Cardiac fibroblast (primary cell): ENCODE measurements at places on chromosomes 4 and X.
A peak's percentile ranks its signal among the peaks of the same experiment; 100 is the strongest.

GRCh38 chrX:154444755-154445246 lies 860 bp downstream of the FAM50A start:
- DNase-seq, result no peak

- no peak for DNase-seq
These were observed 36.9 kb downstream of the INTS6L start for GRCh38 chrX:135557344-135557743.

- DNase-seq, result peak; percentile 96
These were observed 31.4 kb upstream of the ADH1C start for GRCh38 chr4:99383833-99384392.

- DNase-seq, result no peak
These were observed 333.6 kb upstream of the F9 start for GRCh38 chrX:139196890-139197289.

DNA sequence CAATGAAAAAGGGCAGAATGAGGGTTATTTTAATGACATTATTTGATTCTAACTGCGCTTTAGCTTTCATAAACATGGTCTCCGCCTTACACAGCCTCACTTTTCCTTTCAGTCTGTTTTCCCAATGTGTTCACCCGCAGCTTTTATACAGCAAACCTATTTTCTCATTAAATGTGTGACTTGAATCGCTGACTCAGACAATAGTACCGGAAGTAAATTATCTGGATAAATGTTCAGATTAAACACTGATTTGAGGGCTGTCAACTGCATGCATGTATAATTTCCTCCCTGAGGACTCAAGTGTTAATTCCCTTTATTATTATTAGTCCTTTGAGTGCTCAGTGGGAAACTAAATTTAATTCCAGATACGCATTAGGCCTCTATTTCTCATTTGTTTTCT lies 117.3 kb downstream of the FAM133A start:
- DNase-seq, result no peak

DNA sequence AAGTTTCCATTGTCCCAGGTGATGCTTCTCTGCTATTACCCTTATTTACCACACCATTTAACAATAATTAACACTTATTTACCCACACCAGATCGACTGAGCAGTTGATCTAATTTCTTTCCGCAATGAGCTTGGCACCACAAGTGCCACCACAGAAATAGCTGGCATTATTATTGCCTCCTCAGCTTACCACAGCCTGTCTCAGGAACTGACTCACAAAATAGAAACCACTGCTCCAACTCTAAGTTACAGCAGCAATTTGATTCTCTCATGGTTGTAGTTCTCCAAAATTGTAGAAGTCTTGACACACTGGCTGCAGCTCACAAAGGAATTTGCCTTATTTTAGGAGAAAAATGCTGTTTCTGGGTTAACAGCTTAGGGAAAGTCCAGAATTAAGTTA lies 22.5 kb downstream of the ZNF721 start:
- no peak for DNase-seq

GRCh38 chr4:28388471-28388870 lies 1527.8 kb downstream of the STIM2 start:
- DNase-seq, result no peak

- DNase-seq, result peak; percentile 68
These were observed 146.4 kb upstream of the EOLA2 start for GRCh38 chrX:150084496-150085229.

GRCh38 chr4:189767941-189768340 lies 172.7 kb upstream of the FRG1 start:
- no peak for DNase-seq

- no peak for DNase-seq
These were observed 57.1 kb upstream of the NOCT start for GRCh38 chr4:138958519-138958918.

GRCh38 chr4:62771983-62772557 lies 1571.9 kb downstream of the ADGRL3 start:
- DNase-seq, result no peak

GRCh38 chrX:96684339-96685209 lies at the start of gene DIAPH2:
Gene DIAPH2 (plus strand): TSS chrX:96684842.
- DNase-seq, result peak; percentile 78

DNA sequence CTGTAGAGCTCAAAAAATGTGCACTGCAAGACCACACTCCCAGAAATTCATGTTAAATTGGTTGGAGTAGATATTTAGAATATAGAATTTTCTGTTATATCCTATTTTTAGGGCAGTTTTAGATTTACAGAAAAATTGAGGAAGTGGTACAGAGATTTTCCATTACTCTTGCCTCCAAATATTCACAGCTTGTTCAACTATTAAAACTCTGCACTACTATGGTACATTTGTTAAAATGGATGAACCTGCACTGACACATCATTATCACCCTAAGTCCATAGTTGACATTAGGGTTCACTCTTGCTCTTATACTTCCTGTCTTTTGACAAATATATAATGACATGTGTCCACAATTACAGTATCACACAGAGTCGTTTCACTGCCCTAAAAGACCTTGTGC lies 1724.5 kb downstream of the C4orf33 start:
- no peak for DNase-seq

DNA sequence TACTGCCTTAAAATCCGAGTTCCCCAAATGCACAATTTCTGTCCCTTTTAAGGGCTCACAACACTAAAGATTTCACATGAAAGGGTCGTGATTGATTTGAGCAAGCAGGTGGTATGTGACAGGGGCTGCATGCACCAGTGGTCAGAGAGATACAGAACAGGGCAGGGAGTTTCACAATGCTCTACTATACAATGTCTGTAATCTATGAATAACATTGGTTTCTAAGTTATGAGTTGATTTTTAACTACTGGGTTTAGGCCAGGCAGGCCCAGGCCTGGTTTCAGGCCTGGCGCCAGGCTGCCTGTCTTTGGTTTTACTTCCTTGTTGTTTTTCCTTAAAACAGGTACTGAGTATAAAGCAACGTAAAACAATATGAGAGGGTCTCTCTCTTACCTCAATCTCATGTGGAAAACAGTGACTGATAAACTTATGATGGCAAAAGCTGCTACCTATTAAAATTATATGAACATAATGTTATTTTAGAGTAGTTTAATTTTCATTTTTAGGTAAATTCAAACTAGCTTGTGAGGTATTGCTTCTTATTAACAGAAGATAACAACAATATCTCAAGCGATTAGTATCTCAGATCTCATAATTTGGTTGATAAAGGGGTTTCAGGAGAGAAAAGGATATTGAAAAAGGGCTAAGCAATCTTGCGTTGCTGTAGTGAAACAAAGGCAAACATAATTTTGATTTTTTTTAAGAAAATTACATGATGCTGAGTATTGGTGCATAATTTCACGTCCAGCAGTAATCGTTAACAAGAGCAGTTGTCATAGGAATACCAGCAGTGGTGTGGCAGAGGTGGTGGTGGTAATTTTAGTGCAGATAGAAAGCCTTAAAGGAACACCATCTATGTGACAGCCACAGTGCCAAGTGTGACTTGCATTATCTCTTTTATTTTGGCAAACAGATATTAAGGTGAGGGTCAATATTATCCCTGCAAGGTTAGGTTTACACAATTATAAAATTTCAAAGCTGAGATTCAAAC lies 944.4 kb upstream of the GRID2 start:
- no peak for DNase-seq

- no peak for DNase-seq
These were observed 942.8 kb downstream of the PCDH7 start for GRCh38 chr4:31662951-31663350.

GRCh38 chr4:57114973-57115372 lies 4.8 kb upstream of the IGFBP7 start:
- no peak for DNase-seq

DNA sequence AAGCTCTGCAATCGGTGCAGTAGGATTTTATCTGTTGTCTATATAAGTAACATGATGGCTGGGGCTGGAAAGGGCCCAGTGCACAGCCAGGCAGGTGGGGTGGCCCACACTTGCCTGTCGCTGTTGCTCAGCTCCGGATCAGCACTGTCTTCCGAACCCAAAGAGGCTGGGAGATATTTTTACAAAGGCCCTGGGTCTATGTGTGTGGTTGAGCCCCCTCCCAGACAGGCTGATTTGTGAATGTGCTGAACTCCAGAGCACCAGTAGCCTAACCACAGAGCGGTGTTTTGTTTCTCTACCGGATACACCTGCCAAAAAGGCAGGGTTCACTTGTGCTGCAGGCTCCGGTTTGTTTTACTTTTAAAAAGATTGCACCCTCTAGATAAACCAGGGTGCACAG lies 33.5 kb upstream of the CHRNA9 start:
- no peak for DNase-seq

DNA sequence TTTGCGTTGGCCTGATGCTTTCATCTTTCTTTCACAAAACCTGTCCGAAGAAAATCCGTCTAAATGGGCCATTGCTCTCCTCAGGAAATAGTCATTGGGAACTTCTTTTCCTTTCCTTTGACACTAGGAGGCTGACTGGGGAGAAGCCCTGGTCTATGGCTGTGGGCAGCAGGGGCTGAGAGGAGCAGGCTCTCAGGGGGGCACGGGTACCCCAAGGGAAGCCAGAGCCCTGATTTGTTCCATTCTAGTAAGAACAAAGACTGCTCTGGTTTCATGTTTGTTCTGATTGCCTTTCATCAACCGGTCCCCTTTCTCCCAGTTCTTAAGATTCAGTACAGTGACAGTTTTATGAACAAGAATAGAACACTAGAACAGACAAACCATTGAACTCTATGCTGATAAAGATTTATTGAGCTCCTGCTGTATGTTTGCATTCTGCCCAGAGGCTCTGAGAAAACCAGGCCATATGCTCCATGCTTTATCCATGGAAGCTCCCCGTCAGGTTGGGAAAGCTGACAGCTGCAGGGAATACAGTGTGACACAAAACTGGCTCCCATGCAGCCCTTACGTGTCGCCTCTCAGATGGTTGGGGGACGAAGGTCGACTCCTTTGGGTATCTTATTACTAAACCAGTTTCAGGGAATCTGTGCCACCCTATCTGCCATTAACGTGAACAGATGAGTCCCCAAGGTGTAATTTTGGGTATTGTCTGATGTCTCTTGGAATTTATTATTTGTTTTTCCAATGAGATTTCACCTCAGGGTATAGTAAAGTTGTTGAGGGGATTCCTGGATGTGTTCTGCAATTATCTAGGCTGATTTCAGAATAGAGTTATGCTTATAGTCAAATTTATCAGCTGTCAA lies 72.4 kb upstream of the MSANTD1 start:
- no peak for DNase-seq

GRCh38 chr4:113838460-113838859 lies 76.9 kb upstream of the CAMK2D start:
- DNase-seq, result no peak

DNA sequence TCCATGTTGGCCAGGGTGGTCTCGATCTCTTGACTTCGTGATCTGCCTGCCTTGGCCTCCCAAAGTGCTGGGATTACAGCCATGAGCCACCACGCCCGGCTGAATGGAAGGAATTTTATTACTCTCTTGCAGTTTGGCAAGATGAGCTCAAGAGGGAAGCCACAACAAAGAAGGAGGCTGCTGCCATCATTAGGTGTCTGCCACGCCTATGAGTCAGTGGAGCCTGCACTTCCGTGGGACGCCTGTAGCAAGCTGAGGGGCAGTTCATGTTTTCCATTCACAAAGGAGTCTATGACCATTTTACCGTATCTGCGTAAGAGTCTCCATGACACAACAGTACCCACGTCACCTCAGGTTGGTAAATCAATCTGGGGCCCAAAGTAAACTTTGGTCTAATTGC lies 51.2 kb upstream of the CHRNA9 start:
- no peak for DNase-seq

GRCh38 chr4:184845367-184846021 lies 19.7 kb upstream of the ACSL1 start:
- peak; percentile 24 for DNase-seq

DNA sequence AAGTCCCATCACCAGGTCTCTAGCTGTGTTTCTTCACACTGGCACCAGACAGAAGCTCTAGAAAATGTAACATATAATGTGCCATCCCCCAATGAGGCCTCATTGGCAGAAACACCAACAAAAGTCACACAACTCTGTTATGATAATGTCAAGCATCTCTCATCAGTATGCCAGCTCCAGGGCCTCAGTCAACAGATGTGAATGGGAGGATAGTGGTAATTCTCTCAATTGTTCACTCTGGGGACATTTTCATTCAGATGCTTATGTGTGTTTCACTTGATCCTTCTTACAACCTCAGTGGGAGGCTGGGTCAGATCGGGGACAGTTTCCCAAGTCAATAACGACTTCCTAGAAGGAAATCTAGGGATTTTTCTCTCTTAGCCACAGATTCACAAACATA lies 57.5 kb upstream of the SCOC start:
- DNase-seq, result no peak
